ENCODE measurements at places on chromosomes 2 and 18. TPM values are rescaled to one million over a fixed set of nuclear protein-coding genes. Genes with fewer than 3 reads are reported as not detected.

Gene SLC35F6
- 2.0 TPM for total RNA-seq

Gene SFXN5
- 6.8 TPM for total RNA-seq

DNA sequence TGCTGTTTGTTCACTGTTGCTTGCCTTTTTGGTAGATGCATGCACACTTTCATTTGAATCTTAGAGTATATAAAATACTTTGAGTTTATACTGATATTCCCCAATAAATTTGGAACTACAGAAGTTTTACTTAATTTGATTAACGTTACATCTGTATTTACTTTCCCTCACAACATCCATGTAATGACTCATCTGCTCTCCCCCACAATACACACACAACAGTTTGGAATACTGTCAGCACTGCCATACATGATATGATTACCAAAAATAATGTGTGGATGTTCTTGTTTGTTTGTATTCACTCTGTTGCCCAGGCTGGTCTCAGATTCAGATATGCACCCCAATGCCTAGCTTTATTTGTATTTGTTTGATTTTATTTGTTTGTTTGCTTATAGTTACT is 144.2 kb downstream of the WDR7 start:
- peaks cover 11% of the 10 kb centered on the region for H3K36me3 ChIP-seq
- no peak for DNase-seq
- no peak overlapping the region for H3K27ac ChIP-seq

GRCh38 chr2:66122516-66122915 is 312.4 kb upstream of the MEIS1 start:
- H3K27ac ChIP-seq, result no peak overlapping the region
- no peaks in the 10 kb centered on the region for H3K36me3 ChIP-seq
- DNase-seq, result no peak
- no peaks in the 10 kb centered on the region for H3K4me1 ChIP-seq

GRCh38 chr18:40249390-40250080 is 1705.5 kb upstream of the PIK3C3 start:
- DNase-seq, result no peak
- H3K27ac ChIP-seq, result no peak overlapping the region
- no peaks in the 10 kb centered on the region for H3K36me3 ChIP-seq
- H3K4me1 ChIP-seq, result no peaks in the 10 kb centered on the region

DNA sequence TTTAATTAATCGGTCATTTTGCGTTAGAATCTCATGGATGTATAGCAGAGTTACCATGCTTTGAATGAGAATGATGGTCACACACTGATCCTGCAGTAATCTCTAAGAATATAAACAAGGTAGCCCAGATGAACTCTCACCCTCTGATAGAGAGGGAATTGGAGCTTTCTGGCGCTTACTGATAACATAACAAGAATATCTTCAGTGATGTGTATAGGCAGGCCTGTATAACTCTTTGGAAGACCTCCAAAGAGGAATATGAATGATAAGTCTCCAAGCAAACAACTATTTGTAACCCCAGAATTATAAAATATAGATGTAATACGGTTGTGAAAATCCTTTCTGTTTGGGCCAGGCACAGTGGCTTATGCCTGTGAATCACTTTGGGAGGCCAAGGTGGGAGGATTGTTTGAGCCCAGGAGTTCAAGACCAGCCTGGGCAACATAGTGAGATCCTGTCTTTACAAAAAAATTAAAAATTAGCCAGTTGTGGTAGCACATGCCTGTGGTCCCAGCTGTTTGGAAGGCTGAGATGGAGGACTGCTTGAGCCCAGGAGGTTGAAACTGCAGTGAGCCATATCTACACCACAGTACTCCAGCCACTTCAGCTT is 52.5 kb upstream of the LTBP1 start:
- no peaks in the 10 kb centered on the region for H3K27me3 ChIP-seq
- H3K27ac ChIP-seq, result no peak overlapping the region
- H3K4me1 ChIP-seq, result peaks cover 3% of the 10 kb centered on the region

DNA sequence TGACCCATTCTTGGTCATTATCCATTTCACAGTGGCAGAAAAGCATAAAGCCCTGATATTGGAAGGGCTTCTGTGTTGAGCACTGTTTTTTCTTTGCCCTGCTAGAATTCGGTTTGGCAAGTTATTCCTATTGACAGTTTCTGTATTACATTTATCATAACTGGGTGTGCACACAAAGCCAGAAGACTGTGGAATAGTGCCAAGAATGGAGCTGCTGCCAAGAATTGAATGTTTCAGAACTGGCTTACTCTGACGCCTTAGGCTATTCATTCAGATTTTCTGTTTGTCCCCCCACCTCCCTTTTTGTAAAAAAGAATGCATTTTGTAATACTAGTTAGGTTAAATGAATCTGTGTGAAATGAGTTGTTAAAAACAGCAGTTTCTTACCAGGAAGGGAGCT is 12.7 kb downstream of the KDM3A start:
- H3K27ac ChIP-seq, result no peak overlapping the region
- peaks cover 24% of the 10 kb centered on the region for H3K4me1 ChIP-seq
- H3K27me3 ChIP-seq, result no peaks in the 10 kb centered on the region

Gene NCL
- 911 TPM for total RNA-seq

Gene PID1
- total RNA-seq, result not detected

DNA sequence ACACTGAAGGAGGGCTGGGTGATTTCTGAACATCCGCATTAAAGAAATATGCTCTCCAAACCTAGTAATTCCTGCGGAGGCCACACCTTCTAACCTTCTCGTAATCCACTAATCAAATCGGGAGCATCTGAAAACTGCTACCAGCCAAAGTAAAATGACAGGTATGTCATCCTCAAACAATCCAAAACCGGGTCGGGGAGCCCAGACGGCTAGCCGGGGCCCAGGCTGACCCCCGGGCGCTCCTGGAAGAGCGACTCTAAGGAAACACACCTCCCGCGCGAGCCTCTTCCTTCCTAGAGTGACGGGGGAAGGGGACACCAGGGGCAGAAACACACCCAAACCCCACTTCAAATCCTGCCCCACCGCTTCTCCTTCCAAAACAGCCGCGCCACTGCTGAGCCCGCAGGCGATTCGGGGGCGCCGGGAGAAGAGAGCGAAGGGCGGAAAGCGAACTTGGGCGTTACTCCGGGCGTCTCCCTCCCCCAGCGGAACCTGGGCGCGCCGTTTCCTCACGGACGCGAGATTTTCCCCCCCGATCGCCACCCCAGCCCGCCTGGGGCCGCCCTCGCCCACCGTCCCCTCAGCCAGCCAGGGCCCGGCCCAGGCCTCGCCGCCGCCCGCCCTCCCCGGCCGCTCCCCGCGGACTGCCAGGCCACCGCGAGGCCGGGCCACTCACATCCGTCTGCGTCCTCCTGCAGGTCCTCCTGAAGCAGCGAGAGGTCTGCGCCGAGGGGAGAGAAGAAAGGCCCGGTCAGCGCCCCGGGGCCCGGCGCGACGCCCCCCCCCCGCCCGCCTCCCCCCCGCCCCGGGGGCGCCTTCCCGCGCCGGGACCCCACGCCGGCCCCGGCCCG is 584 bp downstream of the PPP4R1 start:
- H3K36me3 ChIP-seq, result peaks cover 8% of the 10 kb centered on the region
- peak; percentile 42 for DNase-seq
- peaks cover 38% of the 10 kb centered on the region for H3K4me1 ChIP-seq

- peaks cover 37% of the 10 kb centered on the region for H3K4me1 ChIP-seq
- H3K27me3 ChIP-seq, result no peaks in the 10 kb centered on the region
- peak overlapping the region; percentile 79 for H3K4me3 ChIP-seq
Measured at GRCh38 chr2:85585781-85586105, 1.5 kb downstream of the VAMP5 start.

Gene CRYGC
- total RNA-seq, result not detected

DNA sequence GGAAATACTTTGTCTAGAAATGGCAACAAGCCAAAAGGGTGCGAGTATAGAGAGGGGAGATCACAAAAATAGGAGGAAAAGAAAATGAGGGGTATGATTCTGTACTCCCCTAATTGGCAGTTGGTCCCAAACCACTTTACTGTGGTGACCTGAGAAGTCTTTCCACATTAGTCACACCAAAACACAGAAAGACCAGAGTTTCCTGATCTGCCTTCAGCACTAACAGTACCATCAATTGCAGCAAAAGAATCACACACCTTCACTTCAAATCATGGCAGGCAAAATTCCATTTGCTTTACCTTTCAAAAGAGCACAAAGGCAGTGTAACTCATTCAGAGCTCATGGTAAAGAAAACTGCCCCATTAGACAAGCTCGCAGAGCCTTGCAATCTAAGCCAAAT is 86.8 kb downstream of the ALK start:
- peaks cover 4% of the 10 kb centered on the region for H3K27me3 ChIP-seq
- DNase-seq, result no peak
- H3K4me3 ChIP-seq, result no peak overlapping the region
- H3K36me3 ChIP-seq, result no peaks in the 10 kb centered on the region

Gene TMEM169
- total RNA-seq, result 0.57 TPM

DNA sequence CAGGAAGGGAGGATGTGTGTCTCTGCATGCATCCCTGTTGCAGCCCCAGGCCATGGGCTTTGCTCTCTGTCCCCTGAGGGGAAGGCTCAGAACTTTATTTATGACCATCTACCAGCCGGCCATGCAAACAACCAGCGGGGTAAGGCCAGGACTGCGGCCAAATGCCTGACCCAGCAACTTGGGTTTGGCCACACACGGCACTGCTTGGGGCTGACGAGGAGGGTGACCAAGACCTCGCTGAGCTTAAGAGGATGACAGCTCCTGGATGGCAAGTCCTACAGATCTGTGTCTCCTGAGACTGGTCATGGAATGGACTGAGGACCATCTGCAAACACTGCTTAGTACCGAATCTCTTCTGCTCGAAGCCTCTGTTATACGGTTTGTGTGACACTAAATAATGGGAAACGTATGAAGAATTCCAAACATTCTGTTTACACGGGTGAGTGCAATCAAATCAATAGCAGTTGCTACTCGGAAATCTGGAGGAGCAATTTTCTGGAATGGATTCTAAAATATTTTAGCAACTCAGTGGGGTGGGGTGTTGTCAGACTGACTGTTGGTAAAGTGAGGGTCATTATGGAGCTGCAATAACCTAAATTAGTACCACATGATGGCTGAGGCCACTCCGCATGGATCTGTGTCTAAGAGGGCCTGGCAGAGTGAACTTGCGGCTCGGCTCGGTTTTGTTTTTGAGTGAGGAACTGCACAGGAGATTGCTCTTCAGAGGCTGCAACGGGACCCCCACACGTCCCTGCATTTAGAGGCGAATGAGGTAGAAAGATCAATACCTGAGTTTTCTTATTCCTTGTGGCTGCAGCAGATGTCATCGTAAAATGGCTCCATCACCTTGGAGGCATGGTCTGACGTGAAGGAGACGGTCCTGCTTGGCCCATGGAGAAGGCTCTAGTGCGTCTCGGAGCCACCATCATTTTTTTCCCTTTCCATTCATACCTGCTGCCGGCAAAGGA is 26.6 kb downstream of the TMEM18 start:
- peaks cover 10% of the 10 kb centered on the region for H3K4me1 ChIP-seq
- H3K4me3 ChIP-seq, result no peak overlapping the region
- H3K27ac ChIP-seq, result no peak overlapping the region

Gene DNAJC27
- total RNA-seq, result 5.3 TPM

DNA sequence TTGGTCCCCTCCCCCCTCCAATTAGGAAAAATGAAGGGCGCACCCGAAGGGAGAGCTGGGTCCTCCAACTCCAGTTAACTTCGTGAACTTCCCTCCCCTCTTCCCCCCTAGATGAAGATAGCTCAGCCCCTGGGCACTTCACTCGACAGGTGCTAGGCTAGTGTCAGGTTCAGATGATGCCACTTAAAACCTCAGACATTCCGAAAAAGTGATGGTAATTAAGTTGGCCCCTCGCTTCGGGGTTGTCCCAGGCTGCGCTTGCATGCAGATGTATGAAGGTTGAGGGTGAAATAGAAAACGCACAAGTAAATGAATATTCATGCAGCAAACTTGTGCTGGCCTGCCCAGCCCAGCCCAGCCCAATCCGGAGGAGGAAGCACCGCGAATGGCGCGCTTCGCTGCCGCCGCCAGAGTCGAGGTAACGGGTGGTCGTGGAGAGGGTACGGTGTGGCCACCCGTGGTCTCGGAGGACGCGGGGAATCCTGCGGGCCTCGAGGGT is 3.0 kb upstream of the GBX2 start:
- no peak overlapping the region for H3K27ac ChIP-seq
- peaks cover 70% of the 10 kb centered on the region for H3K27me3 ChIP-seq
- no peaks in the 10 kb centered on the region for H3K36me3 ChIP-seq
- no peak overlapping the region for H3K4me3 ChIP-seq
- H3K4me1 ChIP-seq, result peaks cover 16% of the 10 kb centered on the region
- DNase-seq, result no peak

- no peaks in the 10 kb centered on the region for H3K36me3 ChIP-seq
- H3K4me3 ChIP-seq, result peak overlapping the region; percentile 2
- H3K4me1 ChIP-seq, result peaks cover 32% of the 10 kb centered on the region
- no peaks in the 10 kb centered on the region for H3K27me3 ChIP-seq
- H3K27ac ChIP-seq, result no peak overlapping the region
Measured at GRCh38 chr2:1132328-1132969, 181.8 kb downstream of the SNTG2 start.

DNA sequence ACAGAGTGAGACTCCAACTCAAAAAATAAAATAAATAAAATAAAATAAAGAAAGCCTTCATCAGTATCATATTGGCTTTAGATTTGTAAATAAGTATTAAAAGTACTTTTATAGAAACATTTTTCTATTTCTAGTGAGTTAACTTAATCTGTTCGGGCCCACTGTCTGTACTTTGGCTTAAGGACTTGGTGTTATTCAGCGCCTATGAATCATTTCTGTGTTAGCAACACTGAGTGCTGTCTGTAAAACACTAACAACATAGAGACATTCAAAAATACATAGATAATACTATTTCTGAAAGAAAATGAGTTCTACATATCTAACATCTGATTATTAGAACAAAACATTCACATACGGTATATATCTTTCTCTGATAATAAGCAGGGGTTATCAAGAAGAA is 221.5 kb upstream of the CDH19 start:
- H3K27me3 ChIP-seq, result no peaks in the 10 kb centered on the region
- DNase-seq, result no peak
- H3K4me3 ChIP-seq, result no peak overlapping the region
- H3K27ac ChIP-seq, result no peak overlapping the region
- no peaks in the 10 kb centered on the region for H3K4me1 ChIP-seq

GRCh38 chr2:3313781-3314375 is 63.7 kb downstream of the EIPR1 start:
- H3K36me3 ChIP-seq, result peaks cover 2% of the 10 kb centered on the region
- no peaks in the 10 kb centered on the region for H3K27me3 ChIP-seq
- H3K4me3 ChIP-seq, result no peak overlapping the region
- no peak overlapping the region for H3K27ac ChIP-seq
- H3K4me1 ChIP-seq, result peaks cover 6% of the 10 kb centered on the region

DNA sequence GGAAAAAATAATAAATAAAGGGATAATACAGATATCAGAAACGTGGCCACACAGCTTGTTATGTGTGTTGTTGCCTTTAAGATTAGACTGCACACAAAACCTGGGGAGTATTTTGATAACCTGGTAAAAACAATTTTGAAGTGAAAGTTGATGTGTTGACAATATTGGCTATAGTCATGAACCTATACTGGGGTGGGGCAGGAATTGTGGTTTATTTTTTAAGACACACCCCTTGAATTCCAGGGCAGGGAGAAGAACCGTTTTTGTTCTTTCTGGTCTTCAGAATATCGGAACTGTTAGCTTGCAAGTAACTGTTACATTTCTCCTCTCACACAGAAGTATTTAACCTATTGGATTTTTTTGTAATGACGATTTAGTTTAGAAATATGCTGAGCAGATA is 80.4 kb downstream of the LIMS1 start:
- no peaks in the 10 kb centered on the region for H3K27me3 ChIP-seq
- peak overlapping the region; percentile 34 for H3K27ac ChIP-seq
- peaks cover 75% of the 10 kb centered on the region for H3K4me1 ChIP-seq
- DNase-seq, result no peak
- H3K4me3 ChIP-seq, result no peak overlapping the region
- H3K36me3 ChIP-seq, result no peaks in the 10 kb centered on the region

All from activated naive CD4-positive, alpha-beta T cell treated with anti-CD3 and anti-CD28 coated beads for 36 hours (primary cell).